ENCODE measurements at places on chromosomes 13 and 19. TPM values are rescaled to one million over a fixed set of nuclear protein-coding genes. Genes with fewer than 3 reads are reported as not detected.
A peak's percentile ranks its signal among the peaks of the same experiment; 100 is the strongest.

KLK3 gene
- total RNA-seq, result not detected

PCDH9 gene
- 31.6 TPM for total RNA-seq

GRCh38 chr13:98495627-98496478 is 81.1 kb downstream of the STK24 start:
- no peak for DNase-seq

- no peak for DNase-seq
Measured at GRCh38 chr13:34462843-34463242, 479.2 kb upstream of the NBEA start.

DNA sequence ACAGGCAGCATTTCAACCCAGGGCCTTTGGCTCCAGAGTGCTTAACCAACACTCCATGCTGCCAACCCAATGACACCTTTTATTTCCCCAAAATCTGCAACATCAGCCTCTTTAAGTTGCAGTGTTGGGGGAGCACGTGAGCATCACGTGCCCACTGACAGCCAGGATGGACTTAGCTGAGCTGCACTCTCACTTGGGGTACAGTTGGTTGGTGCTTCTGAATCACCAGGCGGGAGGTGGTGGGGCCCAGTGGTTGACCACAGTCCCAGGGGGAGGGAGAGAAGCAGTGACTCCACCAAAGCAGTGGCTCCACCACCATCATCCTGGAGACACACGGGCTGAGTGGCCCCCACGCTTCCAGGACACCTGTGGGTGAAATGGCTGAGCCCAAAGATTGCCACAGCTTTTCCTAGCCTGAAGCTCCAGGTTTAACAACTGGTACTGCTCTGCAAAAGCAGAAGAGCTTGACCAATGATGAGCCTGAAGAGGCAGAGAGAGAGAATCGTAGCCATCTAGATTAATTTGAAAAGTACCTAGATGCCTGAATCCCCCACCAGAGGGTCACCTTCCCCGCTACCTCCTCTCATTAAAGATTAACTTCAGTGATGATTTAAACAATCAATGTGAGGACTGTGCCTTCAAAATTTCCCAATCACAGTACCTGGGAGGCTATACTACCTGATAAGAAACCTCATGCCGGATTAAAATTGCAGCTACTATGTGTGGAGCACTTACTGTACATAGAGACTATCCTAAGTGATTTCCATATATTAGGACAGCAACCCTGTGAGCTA is 193.8 kb downstream of the FOXO1 start:
- no peak for DNase-seq

GRCh38 chr13:84844473-84844872 is 954.7 kb downstream of the SLITRK6 start:
- peak; percentile 17 for DNase-seq

DNA sequence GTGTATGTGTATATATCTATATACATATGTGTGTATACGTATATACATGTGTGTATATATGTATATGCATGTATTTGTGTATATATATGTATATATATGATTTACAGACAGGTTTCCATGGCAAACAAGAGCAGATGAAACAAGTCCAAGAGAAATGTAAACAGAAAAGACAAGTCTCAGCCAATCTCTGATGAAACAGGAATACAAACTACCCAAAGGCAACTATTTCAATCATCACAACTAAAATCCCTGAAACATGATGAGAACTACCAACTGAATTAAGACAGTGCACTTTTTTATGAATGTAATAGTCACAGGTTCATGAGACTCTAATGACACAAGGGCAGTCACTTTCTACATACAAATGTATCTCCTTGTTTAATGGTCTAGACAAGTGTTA is 140.2 kb downstream of the TNFRSF19 start:
- DNase-seq, result no peak

DNA sequence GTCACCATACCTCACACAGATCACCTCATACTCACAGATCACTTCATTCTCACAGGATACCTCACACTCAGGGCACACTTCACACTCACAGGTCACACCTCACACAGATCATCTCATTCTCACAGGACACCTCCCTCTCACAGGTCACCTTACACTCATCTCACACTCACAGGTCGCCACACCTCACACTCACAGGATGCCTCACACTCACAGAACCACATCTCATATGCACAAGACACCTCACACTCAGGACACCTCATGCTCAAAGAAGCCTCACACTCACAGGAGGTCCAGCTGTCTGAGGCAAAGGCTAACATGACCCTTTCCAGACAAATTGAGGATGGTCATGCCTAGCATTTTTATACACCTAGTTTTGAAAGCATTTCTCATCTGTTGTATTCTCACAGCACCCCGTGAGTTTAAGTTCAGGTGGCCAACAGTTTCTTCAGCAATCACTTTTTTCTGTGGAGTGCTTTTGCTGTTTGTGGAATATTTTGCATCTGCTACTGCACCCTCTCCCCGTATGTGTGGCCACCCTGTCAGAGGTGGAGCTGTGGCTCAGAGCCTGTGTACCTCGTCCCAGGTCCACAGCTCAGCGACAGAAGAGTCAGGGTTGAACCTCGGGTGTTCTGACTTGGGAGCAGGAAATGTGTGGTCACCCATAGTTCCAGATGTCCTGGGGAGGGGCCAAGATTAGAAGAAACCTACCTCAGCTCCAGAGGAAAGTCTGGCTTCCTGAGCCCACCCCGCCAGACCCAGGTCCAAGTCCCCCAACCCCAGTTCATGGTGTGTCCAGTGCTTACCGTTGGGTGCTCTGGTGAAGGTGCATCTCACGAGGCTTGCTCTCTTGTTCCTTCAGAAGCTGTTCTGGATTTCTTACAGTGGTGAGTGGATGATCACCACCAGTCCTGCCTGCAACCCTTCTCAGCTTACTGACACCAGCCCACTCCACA is 7.6 kb downstream of the F7 start:
- no peak for DNase-seq
